Cerebellar cortex (tissue), 1 donor: ENCODE measurements at places on chromosomes 11 and 22.

DNA sequence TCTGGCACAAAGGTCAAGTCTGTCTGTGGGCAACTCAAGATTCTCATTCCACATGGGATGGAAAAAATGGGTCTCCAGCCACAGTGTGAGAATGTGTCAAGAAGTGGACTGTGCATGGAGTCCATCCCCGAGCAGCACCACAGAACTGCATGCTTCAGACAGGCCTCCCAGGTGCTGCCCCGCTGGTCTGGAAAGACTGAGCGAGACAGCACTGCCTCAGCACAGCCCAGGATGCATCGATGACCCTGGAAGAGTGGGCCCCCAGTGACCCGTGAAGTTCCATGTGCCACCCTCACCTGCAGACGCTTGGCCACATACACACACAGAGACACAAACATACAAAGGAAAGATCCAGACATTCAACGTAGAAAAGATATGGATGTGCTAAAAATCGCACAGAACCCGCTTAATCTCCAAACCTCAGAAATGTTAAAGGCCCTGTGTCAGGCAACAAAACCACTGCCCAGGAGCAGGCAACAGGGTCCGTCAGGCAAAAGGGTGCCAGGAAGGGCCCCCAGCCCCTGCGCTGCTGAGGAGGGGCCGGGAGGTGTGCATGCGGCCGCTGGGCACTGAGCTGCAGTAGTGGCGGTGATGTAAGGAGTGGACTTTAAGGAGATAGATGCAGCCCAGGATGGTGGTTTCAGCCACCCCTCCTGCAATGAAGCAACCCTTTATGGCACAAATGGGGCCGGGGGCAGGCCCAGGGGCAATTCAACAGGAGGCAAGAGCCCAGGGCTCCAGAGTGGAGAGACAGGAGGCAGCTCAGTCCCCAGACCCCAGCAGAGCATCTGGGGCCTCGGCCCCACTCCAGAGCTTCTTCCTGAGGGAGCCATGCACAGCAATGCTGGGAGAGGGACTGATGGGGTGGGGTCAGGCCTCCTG, 84.7 kb downstream of the DGCR2 start:
- DNase-seq: no peak

GRCh38 chr22:20414059-20414440, 20.1 kb downstream of the ZNF74 start:
- DNase-seq: no peak

DNA sequence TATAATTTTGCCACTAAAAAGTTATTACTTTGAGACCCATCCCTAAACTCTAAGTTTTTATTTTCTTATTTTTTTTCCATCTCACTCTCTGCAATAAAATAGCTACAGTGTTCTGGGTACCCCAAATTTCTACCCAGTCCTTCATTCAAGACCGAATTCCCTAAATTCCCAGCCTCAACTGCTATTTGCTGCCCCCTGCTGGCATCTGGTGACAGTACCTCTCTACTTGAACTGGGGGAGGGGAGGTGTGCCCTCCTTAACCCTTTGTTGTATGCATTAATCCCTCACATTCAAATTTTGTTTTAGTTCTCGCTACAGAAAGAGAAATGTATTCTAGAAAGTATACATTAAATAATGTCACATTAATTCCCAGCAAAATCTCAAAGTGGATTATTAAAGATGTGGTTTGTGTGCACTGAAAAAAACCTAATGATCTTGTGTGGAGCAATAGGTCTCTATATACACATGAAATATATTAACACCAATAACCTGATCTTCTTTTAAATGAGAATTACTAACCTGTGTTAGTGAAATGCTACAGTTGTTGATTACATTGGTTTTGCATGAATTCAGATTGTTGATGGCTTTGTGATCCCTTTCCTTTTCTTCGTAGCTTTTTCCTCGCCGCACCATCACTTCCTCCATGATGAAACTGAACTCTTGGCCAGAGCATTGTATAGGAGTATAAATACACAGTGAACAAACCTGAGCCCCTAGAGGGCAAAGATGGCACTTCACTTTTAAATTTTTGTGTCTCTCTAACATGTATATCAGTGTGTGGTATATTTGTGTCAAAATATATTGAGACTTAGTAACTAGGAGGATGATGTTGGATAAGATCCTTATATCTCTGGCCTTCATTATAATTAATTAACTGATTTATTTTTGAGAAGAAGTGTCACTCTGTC, 590.0 kb downstream of the METTL15 start:
- DNase-seq: peak; percentile 65

DNA sequence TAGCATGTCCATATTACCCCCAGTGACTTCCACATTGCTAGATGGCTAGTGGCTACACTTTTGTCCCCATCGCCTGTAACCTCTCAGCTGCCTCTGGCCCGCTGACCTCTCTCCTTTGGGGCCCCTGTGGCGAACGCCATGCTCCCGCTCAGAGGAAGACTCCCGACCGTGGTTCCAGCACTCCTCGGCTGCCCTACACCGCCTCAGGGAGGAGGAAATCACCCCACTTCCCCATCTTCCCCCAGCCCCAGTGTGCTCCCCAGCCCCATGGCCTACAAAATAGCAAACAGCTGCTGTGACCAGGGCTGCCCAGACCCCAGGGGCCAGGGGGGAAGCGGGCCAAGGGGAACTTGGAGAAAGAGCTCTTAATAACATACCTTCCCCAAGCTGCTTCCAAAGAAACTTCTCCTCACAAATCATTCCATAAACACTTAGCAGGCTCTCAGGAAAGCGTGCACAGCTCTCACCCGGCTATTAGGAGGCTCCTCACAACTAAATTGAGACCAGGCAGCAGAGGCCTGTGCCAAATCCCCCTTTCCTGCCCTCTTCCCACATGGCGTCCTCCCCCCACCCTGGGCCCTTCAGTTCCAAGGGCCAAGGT, 63.5 kb upstream of the WNT11 start:
- no peak for DNase-seq

DNA sequence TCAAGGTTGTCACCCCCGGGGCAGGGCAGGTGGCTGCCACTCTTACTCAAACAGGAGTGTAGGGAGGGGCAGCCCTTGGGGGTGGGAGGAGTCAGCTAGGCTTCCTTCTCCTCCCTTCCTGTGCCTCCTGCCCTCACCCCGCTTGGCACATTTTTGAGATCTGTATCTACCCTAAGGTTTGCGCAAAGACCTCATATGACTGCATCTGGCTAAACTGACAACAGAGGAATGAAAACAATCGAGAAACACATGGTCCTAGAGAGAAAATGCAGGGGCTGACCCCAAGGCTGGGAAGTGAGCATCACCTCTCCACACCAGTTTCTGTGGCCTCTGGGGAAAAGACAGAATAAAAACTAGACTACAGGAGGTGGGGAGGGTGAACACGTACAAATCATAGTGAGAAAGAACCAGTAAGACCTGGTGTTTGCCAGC, 28.1 kb downstream of the IGSF9B start:
- no peak for DNase-seq

GRCh38 chr11:80349997-80350396, 909.2 kb upstream of the TENM4 start:
- DNase-seq: no peak

- no peak for DNase-seq
Measured at GRCh38 chr11:68694431-68695297, 10.3 kb downstream of the GAL start.

GRCh38 chr22:46409631-46410210, 74.2 kb downstream of the TRMU start:
- DNase-seq: no peak

DNA sequence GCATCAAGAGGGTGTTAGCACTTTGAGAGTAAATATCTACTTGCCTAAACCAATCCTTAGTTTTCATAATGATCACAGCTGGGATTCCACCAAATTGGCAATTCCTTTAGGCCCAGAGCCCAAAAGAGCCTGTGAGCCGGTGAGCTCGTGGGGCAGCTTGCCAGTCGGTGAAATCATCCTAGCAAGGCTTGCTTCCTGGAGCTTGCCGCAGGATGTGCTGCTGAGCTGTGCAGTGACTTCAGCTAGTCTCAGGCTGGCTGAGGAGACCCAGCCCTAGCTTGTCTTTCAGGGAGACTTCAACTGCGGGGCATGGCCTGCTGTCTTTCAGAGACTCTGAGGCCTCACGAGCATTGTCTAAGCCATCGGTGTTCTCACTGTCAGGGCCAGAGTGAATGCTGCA, 73.6 kb upstream of the SUSD2 start:
- DNase-seq: peak; percentile 94

GRCh38 chr11:57358991-57359390, 20.8 kb downstream of the P2RX3 start:
- no peak for DNase-seq

DNA sequence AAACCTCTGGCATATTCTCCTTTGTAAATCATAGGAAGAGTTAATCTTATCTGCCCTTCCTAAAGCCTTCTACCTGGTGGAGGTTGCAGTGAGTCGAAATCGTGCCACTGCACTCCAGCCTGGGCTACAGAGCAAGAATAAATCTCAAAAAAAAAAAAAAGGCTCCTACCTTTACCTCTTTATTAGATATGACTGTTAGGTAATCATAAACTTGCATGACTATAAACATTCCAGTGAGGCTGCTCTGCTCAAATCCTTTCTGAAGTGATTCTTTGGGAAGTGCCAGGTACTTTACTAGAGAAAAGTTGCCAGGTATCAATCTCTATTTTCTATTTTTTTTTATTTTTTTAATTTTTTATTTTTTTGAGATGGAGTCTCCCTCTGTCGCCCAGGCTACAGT, 59.6 kb downstream of the MPPED2 start:
- DNase-seq: no peak

- no peak for DNase-seq
Measured at GRCh38 chr11:102364991-102365390, 18.0 kb downstream of the BIRC2 start.

DNA sequence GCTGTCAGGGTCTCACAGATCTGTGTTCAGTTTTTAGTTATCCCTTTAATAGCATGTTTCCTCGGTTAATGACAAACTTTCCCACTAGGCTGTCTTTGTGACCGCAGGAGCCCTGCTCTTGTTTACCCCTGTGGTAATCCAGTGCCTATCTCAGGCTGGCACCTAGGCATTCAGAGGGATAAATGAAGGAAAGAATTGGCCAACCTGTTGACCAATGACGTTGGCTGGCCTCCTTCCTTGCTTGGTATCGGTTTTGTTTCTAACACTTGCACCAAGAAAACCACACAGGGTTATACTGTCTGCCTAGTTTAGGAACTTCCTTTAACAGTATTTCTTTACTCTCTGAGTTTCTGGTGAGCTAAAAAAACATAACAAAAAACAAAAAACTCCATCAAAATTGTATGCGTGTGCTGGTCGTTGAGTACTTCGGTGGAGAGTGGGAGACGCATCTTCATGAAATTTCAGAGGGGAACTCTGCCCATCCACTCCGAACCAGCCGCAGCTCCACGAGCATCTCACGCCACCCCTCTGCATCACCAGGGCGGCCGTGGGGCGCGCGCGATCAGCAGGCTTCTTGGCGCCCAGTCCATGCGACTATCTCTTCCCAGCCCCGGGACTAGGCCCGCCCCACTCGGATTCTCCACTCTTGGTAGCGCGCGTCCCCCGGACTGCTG, 563 bp upstream of the ENDOD1 start:
- DNase-seq: peak; percentile 50

GRCh38 chr11:35810045-35810645, 133.7 kb upstream of the LDLRAD3 start:
- no peak for DNase-seq

- DNase-seq: no peak
Measured at GRCh38 chr11:113579292-113579940, 104.2 kb upstream of the DRD2 start.

DNA sequence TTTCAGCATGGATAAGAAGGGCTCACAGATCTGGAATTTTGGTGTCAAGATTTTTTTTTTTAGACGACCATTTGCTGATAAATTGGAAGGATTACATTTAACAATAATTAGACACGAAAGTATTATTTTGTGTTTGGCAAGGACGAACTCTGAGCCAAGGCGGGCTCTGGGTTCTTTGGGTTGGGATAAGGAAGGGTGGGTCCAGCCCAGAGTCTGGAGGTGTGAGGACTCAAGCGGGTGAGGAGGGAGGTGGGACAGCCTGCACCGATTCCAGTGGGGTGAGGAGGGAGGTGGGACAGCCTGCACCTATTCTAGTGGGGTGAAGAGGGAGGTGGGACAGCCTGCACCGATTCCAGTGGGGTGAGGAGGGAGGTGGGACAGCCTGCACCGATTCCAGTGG, 4.1 kb downstream of the B3GAT1 start:
- DNase-seq: no peak

DNA sequence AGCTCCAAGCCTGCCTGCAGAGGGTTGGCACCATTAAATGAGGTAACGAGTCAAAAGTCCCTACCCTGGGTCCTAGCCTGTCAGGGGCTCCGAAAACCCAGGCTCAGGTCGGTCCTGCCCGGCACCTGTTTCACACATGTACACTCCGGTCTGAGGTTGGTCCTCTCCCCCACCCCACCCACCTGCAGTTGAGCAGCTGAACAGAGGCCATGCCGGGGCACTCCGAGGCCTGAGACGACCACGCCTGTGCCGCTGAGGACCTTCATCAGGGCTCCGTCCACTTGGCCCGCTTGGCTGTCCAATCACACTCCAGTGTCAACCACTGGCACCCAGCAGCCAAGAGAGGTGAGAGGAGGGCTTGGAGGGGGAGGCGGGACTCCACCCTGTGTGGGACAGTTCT, 1.6 kb downstream of the TSSC4 start:
- DNase-seq: no peak

DNA sequence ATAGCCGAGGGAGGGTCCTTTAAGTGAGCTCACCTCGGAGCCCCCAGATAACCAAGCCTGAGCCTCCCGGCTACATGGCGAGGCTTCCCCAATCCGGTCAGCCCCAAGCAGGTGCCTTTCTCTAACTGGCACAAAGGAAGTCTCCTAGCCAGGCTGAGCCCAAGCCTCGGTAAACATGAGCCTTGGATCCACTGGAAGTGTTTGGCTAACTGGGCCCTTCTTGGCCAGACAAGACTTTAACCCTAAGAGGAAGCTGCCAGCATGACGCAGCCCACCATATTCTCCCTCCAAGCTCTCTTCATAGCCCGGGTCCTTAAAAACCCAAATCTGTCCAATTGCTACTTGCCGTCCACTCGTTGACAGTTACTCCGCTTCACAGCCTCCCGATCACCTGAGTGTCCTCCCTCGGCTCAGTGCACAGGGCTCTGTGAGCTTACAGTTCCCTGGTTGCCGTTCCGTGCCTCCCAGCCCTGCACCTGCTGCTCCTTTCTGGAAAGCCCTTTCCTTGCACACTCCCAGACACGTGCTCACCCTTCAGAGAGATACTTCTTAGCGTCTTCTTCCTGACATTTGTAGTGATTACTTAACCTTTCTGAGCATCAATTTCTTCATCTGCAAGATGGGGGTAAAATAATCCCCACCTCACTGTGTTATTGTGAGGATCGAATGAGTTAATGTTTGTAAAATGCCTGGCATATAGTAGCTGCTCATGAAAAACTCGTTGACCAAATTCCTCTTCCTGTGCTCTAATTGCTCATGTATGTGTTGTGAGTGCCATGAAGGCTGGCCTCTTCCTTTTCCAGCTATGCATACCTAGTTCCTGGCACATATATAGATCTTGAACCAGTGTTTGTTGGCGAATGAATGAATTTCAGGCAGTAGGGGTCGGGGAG, 25.6 kb downstream of the TXN2 start:
- peak; percentile 43 for DNase-seq

DNA sequence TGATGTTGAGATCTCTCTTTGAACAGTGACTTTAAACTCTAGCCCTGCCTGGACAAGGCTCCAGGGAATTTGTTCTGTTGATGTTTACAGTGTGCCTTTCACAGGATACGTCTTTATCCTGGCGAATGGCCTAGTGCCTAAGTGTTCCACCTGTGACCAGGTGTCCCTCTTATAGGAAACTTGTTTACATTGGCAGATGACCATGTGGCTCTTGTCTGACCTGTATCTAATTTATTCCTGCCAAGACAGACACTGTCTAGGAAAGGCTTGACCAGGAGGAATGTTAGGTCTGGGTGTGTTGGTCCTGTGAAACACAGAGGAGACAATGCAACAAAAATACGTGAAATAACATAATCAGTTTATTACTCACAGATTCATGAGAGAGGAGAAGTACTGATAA, 875.6 kb downstream of the METTL15 start:
- DNase-seq: no peak
